CD4-positive, alpha-beta T cell treated with Interleukin-17A for 4 hours (primary cell): ENCODE measurements at places on chromosomes 7 and 10.
A peak's percentile ranks its signal among the peaks of the same experiment; 100 is the strongest.

GRCh38 chr10:36221101-36221500, 579.0 kb upstream of the FZD8 start:
- no peak for DNase-seq

GRCh38 chr7:36171503-36171902, 18.4 kb downstream of the EEPD1 start:
- DNase-seq: no peak

- DNase-seq: no peak
These were observed 92.4 kb upstream of the KMT2E start for GRCh38 chr7:104921596-104921995.

DNA sequence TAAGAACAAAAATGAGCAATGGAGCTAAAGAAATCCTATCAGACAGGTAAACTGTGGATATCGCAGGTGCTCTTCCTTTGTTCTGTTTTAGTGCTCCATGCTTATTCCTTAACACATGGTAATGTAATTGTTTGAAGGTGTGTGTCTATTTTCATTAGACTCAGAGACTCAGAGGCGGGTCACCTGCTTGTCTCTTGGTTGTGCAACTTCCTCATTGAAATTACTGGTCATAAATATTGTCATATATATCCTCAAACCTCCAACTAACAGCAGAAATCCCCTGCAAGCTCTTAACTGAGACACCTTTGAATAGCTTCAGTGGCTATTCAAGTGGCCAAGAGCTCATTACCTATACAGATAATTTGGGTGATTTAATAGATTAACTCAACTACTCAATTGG, 177.2 kb downstream of the PTN start:
- no peak for DNase-seq

DNA sequence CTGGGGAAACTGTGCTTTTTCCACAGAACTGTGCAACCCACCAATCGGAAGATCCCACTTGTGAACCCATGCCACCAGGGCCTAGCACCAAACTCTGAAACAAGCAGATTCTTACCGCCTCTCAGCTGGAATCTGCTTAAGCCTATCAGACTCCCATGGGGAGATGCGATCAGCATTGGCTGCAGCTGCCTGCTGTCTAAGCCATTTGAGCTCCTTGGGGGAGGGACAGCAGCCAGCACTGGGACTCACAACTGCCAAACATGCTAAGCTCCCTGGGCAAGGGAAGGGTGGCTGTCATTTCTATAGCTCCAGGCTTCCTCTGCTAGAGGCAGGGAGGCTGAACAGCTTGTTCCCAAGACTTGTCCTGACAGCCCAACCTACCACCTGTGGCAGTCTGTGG, 283.8 kb downstream of the CDK14 start:
- DNase-seq: no peak

GRCh38 chr7:79949778-79950177, 184.9 kb upstream of the GNAI1 start:
- DNase-seq: no peak

- DNase-seq: no peak
These were observed 232.3 kb upstream of the GLI3 start for GRCh38 chr7:42469341-42469740.

DNA sequence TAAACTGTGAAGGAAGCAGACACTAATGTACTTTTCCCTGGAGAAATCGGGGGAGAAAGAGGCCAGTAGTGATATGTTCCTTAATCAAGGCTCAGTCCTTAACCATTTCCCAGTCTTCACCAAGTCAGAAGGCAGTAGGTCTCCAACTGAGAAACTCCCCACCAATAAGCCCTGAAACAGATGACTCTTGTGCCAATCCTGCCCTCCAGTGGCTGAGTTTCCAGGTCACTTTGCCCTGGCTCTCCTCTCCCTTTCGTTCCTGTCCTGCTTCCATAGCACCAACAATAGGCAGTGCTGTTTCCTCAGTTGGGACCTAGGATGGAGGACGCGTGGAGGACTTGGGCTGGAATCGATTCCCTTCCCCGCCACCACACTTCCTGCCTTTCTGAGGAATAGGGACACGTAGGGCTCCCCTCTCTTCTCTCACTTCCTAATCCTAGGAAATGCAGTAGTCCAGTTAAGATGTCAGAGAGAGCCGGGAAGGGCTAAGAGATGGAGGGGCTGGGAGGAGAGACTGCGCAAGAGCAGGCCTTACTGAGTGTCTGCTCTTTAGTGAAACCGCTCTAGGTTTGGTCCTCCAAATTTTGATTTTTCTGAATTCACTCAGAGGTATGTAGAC, 23.4 kb downstream of the ATOH7 start:
- no peak for DNase-seq

- DNase-seq: no peak
These were observed 33.0 kb downstream of the ORC5 start for GRCh38 chr7:104174798-104175197.

- DNase-seq: peak; percentile 88
These were observed 98.0 kb upstream of the ANLN start for GRCh38 chr7:36291387-36292316.

GRCh38 chr7:50212666-50213621, 91.6 kb upstream of the IKZF1 start:
- DNase-seq: peak; percentile 58

DNA sequence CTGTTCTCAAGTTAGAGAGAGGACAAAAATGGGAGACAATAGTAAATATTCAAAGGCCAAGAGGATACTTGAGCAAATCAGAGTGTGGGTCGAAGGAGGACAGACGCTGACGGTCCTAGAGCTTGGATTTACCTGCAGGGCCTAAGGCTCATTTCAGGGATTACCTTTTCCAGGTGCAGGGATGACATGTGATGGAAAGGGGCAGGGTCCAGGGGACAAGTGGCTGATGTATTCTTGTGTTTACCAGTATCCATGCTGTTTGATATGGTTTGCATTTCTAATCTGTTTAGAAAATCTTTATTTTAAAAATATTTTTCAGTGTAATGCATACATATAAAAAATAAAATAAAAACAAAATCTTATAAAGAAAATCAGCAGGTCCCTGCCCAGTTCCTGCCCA, 5.3 kb downstream of the GALNTL5 start:
- no peak for DNase-seq

GRCh38 chr7:143385891-143386781, 5.0 kb downstream of the ZYX start:
- peak; percentile 65 for DNase-seq

- no peak for DNase-seq
These were observed 91.3 kb downstream of the CPXM2 start for GRCh38 chr10:123800289-123800688.

DNA sequence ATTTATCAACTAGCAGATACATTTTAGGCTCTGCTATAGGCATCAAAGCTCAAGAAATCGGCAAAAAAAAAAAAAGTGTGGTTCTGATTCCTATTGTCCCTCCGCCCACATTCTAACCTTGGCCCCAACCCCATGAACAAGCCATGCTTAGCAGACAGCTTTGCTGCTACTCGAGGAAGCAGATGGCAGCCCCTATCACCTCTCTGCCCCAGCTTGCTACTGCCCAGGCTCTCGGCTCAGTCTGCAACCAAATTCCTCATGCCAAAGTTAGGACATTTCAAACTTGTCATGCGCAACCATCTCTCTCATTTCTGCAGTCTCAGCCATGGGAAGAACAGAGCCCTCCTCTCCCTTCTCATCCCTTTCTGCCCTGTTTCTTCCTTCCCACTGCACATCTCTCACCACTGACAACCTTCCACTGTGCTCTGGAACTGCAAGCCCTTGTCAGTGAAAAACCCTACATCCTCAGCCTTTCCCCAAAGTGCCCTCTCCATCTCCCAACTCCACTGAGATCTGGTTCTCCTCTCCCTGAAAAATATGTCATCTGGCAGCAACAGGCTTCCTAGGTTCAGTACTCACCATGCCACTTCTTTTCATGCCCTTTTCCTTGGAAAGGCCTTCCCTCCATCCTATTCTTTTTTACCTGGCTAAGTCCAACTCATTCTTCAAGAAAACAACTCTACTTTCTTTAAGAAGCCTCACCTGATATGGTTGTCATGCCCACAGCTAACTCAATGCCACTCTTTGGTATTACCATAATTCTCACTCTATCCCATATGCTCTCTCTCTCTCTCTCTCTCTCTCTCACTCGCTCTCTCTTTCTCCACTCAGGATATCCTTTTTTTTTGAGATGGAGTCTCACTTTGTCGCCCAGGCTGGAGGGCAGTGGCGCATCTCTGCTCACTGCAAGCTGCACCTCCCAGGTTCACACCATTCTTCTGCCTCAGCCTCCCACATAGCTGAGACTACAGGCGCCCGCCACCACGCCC, 60.1 kb upstream of the FHIP2A start:
- DNase-seq: no peak

DNA sequence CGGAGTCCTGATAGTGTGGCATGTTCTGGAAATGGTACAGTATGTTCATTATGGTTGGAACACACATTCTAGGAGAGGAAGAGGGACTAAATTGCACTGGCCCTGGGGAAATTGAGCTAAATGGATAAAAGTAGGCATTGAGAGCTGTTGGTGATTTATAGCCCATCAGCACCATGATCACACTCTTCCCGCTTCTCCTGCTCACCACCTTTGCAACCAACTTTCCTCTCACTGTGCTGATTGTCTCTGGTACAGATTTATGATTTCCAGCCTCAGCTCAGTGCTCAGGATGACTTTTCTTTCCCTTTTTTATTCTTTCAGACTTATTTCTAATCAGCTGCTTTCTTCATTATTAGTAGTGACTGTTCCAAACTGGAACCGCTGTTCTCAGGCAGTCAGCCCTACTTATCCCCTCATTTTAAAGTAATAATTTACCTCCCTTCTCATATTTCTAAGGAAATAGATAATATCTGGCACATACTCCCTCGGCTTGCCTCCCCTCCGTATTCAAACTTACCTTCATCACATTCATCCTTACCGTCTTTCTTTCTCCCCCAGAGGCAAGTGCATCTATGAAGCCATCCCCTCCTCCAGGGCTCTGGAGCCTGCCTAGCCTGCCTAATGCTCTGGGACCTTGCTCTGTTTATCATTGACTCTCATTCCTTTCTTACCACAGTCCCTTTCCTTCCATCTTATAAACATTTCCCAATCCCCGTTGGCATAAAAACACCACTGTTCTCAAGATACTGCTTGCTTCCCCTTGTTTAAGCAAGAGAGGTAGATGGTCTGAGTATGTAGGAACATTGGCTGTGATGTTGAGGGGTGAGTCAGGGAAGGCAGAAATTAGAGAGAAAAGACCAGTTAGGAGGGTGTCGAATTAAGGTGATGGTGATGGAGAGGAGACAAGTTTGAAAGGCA, 51.6 kb upstream of the RPA3 start:
- no peak for DNase-seq

GRCh38 chr10:80540136-80540535, 2.4 kb downstream of the SH2D4B start:
- DNase-seq: no peak

DNA sequence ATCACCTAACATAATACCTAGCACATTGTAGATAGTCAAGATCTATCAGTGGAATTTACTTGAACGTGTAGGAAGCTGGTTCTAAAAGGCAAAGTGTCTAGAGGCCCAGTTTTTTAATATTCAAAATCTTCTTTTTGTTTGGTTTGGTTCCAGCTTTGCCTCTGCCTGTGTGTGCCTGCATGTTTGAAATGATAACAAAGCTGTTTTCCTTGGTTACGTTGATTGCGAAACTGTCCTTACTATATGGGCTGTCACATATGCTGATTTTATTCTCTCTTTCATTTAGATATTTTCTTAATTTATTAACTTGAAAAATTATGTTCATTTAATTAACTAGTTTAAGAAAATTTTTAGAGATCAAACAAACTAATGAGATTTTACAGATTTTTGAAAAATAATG, 237.3 kb downstream of the SEMA3A start:
- no peak for DNase-seq

DNA sequence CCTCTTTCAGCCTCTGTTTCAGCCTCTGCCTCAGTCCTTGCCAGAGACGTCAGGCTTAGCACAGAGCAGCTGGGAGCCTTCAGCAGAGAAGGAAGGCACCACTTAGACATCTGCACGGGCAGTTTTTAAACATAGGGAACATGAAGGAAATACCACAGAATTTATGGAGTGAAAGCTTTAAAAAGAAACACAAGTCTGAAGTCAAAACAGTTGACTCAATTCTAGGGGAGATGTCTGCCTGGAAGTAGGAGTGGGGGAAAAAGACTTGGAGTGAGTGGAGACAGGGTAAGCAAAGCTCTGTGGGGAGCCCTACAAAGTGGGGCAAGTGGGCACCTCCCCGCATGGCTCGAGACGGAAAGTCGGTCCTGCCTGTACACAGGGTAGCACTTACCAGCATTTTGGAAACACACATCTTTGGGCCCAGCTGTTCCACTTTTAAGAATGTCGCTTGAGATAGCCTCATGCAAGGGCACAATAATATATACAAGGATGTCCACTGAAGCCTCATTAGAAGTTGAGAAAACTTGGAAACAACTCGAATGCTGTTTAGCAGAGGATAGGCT, 5.0 kb upstream of the TBXAS1 start:
- DNase-seq: no peak

DNA sequence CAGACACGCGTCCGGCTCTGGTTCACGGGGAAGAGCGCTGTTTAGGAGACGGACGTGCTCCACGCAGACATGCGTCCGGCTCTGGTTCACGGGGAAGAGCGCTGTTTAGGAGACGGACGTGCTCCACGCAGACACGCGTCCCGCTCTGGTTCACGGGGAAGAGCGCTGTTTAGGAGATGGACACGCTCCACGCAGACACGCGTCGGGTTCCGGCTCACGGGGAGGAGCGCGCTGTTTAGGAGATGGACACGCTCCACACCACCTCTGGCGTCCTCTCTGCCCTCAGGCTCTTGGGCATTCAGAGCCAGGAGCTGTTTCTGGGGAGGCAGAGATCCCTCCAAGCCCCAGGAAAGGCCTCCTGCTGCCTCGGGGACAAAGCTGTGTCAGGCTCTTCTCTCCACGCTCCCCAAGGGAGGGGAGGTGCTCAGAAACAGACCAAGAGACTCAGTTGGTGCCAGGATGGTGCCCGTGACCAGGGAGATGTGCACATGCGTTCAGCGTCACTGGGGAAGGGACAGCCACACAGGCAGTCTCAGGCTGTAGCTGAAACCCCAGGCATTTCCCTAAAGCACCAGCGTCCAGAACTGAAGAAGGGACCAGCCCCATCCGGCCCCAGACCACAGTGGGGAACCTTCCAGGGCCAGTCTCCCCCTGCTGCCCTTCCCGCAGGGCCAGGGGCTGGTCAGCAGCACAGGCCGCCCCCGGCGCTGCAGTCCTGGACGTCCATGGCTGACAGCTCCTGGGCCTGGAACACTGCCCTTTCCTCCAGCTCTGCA, 175.6 kb downstream of the ELFN1 start:
- DNase-seq: no peak

- DNase-seq: no peak
These were observed 450.7 kb upstream of the TEX47 start for GRCh38 chr7:89246196-89246595.

- DNase-seq: peak; percentile 81
These were observed at the start of gene NAPEPLD for GRCh38 chr7:103148994-103149807. Gene NAPEPLD, minus strand, starts transcription at chr7:103149099. Its CDS starts 20,323 bp downstream, at chr7:103128776.

DNA sequence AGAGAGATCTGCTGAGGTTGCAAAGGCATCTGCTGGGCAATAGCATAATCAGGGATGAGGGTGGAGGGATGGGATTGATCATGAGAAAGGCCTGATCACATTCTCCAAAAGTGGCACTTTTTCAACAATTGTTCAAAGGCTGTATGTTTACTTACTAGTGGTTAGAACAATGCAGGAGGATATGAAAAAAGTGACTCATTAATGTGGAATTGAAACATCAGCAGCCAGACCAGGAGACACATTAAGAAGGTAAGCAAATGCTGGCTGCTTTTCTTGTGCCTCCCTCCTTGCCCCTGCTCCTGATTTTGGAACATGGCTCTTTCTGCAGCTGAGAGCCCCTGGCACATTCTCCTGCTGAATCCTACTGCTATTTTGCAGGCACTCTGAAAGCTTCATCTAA, 63.5 kb downstream of the FAM204A start:
- no peak for DNase-seq

GRCh38 chr10:22999942-23000341, 72.1 kb downstream of the ARMC3 start:
- no peak for DNase-seq
